ENCODE measurements at places on chromosomes 1 and 21. TPM values are rescaled to one million over a fixed set of nuclear protein-coding genes. Genes with fewer than 3 reads are reported as not detected.

GRCh38 chr1:63322114-63322943 is at the start of gene FOXD3:
Gene FOXD3, plus strand, starts transcription at chr1:63322567. Its CDS starts 492 bp downstream, at chr1:63323059.
- peak; percentile 65 for DNase-seq

DNA sequence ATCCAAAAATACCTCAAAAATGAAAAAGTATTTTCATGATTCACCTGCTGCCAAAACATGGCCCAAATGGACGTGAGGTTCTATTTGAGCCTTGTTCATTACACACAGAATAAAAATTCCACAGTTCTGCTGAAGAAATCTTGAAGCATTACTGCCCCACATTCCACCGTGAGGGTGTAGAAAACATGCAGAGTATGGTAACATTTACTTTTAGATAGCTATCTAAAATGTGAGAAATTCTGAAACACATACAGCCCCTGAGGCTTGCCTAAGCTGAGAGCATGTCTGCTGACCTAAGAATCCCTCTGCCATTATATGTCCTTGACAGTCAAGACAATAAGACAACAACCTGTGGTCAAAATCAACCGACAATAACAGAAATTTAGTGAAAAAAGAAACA is 186.5 kb downstream of the DSCAM start:
- no peak for DNase-seq

GRCh38 chr1:225666495-225666894 is 13.6 kb upstream of the ENAH start:
- DNase-seq = no peak

DNA sequence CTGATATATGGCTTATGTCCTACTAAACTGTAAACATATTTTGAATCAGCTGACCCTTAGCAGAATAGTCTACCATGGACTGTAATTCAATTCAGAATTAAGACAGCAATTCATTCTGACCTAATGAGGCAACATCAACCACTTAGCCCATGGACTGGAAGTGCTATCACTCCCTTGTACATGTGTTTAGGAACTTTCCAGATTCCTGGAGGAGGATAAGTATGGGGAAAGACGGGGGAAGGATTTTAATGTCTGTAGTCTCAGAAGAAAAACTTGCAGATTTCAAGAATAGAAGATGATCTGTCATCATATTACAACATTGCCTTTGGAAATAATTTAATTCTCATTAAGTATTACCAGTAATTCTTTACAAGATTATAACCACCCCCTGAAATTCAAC is 56.3 kb downstream of the PTGFR start:
- no peak for DNase-seq

DNA sequence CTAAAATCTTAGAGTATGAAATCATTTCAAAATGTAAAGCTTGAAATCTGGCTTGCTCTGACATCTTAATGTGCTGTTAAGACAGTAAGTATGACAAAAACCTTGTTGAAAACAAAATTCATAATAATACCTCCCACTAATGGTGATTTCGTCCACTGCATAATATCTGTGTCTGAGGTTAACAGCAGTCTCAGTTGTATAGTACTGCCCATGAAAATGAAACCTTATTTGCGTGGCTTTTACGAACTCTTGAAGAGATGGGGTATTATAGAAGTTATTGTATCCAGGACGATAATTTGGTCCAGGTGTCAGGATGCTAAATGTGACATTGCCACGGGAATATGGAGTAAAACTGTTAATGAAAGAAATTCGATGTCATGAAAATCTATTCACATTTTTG is 99.9 kb downstream of the USH2A start:
- DNase-seq = no peak

GRCh38 chr1:173392895-173393658 is 84.1 kb upstream of the PRDX6 start:
- DNase-seq = peak; percentile 92

- peak; percentile 19 for DNase-seq
These were observed 34.8 kb downstream of the CDCP2 start for GRCh38 chr1:54117815-54118563.

GRCh38 chr1:24091971-24092482 is 19.9 kb downstream of the MYOM3 start:
- DNase-seq = no peak

DNA sequence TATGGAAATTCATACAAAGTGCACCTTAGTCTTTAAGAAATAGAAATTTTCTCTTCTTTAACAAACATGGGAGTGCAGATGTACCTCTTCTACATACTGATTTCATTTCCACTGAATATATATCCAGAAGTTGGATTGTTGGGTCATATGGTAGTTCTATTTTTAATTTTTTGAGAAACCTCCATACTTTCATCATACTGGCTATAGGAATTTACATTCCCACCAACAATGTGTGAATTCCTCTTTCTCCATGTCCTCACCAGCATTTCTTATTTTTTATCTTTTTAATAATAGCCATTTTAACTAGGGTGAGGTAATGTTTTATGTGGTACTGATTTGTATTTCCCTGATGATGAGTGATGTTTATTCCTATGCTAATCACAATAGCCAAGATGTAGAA is 87.5 kb downstream of the RGS2 start:
- no peak for DNase-seq

DNA sequence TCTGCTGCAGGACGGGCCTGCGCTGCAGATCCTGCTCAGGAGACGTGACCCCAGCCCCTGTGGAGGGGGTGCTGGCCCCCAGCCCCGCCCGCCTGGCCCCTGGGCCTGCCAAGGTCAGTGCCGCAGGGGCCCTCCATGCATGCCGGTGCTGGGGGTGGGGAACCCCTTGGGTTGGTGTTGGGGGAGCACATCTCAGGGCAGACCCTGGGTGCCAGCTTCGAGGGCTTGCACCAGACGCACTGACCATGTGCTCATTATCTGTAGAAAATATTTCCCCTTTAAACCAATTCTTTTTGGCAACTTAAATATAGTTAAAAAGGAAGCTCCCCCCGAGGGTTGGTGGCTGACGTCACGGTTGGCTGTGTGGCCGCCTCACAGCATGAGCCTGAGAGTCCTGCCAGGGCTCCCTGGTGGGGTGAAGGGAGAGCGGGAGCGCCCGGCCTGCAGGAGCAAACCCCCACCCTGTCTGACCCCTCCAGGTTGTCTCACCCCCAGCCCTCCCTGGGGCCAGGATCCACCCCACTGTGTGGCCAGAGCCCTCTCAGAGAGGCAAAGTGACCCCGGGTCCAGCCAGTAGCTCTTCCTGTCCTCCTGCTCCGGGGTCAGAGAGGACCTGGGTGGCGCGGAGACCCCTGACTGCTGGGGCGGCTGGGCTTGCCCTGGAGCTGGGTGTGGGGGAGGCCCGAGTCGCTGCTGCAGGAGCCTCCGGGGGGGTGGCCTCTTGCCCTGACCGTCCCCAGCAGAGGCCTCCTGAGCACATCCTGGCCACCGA is 5.3 kb upstream of the PFKL start:
- peak; percentile 61 for DNase-seq

GRCh38 chr1:83693427-83694126 is 305.4 kb downstream of the TTLL7 start:
- DNase-seq = no peak

DNA sequence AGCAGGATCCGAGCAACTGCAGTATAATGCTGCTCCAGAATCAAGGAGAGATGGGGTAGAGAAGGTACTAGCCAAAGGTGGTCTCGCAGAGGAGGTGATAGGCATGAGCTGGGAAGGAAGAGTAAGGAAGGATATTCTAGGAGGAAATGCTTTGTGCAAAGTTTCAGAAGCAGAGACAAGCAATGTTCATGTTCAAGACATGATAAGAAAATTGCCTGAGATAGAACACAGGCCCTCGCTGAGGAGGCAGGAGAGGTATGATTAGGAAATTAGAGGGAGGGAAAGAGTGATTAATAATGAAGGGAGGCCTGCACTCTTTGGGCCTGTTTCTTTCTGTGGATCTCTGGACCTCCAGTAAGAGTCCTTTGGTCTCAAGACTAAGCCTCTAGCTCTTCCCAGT is 12.9 kb upstream of the ETV3 start:
- DNase-seq = no peak

DNA sequence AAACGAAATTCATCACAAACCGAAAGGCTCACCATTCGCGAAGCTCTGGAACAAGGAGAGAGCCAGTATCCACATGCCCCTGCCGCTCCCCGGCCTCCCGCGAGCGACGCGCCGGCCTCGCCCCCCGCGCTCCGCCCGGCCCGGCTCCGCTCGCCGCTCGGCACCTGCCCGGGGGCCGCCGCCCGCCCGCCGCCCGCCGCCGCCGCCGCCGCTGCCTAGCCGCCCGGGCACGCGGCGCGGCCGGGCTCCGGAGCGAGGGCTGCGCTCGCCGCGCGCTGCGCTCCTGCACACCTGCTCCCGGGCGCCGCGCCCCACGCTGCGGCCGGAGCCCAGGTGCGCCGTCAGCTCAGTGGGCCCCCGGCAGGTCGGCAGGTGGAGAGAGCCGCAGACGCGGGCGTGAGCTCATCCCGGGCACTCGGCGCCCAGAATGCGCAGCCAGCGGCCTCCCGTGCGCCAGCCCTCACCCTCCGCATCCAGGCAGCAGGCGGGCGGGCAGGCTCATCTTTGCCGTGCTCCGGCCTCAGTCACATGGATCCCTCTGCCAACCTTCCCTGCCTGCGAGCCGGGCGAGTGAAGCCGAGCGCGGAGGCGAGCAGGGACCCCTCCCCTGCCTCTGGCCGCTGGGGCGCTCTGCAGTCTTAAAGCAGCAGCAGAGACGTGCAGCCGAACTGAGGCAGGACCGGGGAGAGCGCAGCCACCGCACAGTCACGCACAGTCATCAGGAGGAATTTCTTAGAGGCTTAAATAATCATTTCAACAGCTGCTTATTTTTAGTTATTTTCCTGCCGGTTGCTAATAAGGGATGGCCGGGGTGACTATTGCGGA is at the start of gene DSCAM:
Gene DSCAM (minus strand): TSS at position 572 of the 825 bp plus-strand sequence. CDS start 497 bp downstream, at position 75.
- no peak for DNase-seq

DNA sequence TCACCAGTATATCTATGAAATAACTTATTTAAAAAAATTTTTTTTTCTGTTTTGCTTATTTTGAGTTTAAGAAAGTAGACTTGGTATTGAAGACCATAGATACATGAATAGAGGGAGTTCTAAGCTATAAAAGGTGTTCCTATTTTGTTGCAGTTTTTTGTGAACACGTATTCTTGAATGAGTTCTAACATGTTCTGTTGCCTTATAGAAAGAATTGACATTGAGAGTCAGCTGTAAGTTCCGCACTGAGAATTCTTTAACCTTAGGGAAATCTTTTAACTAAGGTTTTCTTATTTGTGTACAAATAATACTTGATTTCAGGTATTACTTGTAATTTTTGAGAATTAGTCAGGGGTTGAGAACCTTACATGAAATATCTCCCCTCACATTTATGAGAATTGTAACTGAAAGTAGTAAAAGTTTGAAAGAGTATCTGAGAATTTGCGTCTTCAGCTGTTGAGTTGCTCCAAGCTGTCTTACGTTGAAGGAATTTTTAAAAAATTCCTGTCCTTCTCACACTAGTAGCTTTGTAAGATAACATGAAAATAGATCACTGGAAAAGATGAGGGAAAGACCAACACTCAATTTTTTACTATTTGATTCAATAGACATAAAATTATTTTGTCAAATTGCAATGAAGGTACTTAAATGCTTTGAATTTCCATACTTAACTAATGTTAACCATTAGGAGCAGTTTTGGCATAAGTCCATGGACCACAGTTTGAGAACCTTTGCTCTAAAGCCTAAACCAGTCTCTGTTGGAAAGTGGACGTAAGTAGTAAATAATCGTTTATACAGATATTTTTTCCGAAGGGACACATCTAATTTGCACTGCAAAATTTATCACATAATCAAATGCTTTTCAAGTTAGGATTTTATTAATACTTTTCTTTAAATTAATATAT is 3.8 kb downstream of the DR1 start:
- peak; percentile 47 for DNase-seq

DNA sequence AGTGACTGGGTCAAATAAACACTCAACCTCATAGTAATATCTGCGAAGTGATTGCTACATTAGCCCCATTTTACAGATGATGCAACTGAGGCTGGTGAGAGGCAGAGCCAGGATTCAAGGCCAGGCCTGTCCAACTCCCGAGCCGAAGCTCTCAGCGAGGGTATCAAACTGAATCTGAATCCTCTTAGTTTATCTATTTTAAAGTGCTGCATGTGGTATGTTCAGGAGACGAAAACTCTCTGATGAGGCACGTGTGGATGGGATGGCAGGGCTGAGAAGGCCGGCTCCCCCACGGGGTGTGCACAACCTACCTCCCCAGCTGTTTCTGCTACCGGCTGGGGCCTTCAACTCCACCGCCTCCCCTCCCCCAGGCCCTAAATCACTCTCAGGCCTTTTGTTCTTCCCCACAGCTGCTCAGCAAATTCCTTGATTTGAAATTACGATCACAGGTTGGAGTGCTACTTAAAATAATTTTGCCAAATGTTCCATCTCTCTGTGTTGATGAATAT is 171.8 kb downstream of the TOMM20 start:
- peak; percentile 83 for DNase-seq

DNA sequence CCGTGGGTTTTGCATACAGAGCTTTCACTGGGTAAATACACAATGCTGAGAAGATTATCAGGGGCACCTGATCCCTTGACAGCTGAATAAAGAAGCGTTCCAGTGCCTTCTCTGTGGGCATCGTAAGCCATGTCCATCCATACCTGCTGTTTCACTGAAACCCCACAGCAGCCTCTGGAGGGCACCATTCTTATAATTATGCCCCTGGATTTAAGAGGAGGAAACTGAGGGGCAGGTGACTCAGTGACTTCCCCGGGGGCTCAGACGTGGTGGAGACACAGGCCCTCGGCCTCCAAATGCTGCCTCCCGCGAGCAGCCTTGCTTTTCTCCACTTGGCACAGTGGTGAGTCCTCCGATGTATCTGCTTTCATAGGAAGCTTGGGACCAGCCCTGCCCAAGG is 56.7 kb downstream of the B3GALT5 start:
- no peak for DNase-seq

DNA sequence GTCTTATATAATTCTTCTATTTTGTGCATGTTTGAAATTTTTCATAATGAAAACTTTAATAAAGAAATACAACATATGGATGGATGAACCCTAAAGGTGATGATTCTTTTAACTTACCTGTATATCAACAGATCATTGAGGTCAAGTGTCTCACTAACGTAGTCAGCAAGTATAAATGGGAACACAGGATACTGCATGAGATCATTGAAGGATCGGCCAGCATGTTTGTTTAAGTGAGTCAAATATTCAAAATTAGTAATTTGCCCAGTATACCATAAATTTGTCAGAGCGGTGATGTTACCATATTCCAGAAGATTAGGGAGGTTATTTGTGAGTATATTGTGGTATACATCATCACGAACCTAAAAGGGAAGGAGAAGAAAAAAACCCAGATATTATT is 71.0 kb upstream of the GNG4 start:
- no peak for DNase-seq

DNA sequence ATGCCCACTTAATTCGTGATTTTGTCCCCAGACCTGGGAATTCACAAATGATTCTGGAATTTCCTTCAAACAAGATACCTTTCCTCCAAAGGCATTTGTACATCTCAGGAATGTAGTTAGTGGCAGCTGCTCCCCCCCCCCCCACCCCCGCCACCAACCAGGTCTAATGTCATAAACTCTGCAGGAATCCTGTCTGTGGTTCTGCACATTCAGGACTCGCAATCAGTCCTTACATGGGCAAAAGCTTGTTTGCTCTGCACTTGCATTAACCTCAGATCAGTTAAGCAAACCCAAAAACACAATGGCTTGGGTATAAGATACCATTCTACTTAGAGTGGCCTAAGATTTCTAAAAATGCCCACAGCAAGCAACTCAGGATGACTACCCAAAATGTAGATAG is 143.8 kb downstream of the TGFB2 start:
- DNase-seq = peak; percentile 85

GRCh38 chr21:16437586-16437985 is 707.8 kb downstream of the USP25 start:
- no peak for DNase-seq

The C1orf226 gene
- total RNA-seq = not detected

The TSPEAR gene
- not detected for total RNA-seq

The ITLN2 gene
- not detected for total RNA-seq

The LRRC7 gene
- total RNA-seq = 0.12 TPM

The TAS1R1 gene
- 0.20 TPM for total RNA-seq

The SPRR2G gene
- not detected for total RNA-seq

Data from RPMI7951 (cell line).